ENCODE measurements at places on chromosomes 11 and 22.

- DNase-seq, result no peak
These were observed 274.0 kb downstream of the BRD1 start for GRCh38 chr22:49553518-49554295.

GRCh38 chr11:61996933-61997332 is 29.5 kb upstream of the FTH1 start:
- no peak for DNase-seq

DNA sequence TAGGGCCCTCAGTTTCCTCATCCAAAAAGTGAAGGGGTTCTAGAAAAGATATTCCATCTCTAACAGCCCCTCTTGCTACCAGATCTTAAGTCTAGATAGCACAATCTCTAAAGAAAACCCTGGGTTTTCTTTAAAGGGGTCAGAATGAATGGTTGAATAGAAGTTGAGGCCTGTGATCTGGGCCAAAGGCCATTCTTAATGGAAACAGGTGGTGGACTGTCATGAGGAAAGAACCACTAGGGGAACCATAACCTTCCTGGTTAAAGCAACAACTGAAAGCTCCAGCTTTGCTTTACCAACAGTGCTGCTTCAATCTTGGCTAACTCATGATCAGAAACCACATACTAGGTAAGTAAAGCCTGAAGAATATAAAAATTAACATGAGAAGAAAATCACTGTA is 1.8 kb downstream of the CELF1 start:
- no peak for DNase-seq

DNA sequence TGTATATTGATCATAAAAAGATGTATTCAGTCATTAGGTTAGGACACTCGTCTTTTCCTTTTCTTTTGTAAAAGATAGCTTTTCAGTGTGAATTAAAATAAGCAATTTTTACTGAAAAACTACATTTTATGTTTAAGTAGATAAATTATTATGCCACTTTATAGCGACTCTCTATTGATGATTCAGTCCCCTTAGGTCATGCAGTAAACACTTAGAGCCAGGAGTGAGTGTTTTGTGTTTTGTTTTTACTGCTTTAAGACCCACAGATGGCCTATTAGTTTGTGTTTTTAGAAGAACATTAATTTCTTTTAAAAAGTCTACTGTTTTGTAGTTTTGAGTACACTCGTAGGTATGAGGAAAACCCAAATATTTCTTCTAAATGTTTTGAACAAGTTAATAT is 86.6 kb downstream of the YAP1 start:
- no peak for DNase-seq

DNA sequence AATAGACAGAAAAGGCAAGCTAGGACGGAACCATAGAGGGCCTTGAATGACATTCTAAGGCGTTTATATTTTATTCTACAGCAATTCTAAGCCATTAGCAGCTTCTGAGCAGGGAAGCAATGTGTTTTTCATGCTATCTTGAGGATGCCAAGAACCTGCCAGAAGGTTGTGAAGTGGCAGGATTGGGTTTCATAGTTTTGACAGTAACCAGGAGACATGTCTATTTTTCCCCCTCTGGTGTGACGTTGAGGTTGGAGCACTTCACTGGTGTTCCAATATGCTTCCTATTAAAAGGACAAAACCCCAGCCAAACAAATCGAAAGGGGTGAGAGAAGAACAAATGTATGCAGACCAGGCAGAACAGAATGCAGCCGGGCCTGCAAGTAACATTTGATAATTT is 148.2 kb downstream of the SPATA19 start:
- no peak for DNase-seq

DNA sequence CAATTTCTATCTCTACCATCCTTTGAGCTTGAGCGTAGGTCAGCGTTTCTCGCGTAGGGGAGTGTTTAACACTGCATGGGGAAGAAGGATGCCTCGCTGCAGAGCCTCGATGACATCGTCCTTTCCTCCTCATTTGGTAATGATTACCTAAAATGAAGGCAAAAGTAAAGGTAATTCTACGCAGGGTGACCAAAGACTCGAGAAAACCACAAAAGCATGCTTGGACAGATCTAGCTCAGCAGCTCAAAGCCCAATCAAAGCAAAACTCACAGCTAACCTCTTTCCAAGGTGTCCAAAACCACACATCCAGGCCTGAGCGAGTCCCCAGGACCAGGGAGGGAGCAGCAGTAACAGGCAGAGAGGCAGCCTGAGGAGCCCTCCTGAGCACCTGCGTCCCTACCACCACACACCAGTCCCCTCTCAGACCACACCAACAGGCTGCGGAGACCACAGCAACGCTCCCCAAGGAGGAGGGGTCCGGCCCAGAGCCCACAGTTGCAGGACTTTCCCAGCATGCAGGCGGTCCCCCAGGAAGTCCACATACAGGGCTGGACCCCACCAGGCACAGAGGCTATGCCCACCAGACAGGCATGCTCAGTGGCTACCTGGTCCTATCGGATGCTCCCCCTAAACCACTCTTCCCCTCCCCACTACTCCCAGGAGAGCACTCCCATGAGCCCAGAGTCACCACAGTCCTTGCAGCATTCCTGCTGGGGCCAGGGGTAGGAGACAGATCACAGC is 3.3 kb downstream of the BRD1 start:
- DNase-seq, result no peak

- no peak for DNase-seq
These were observed 51.1 kb downstream of the WNT7B start for GRCh38 chr22:45925811-45926351.

Measured in foreskin fibroblast (primary cell).